Smooth muscle cell of the pulmonary artery (primary cell): ENCODE measurements at places on chromosomes 5 and 9. TPM values are rescaled to one million over a fixed set of nuclear protein-coding genes. Genes with fewer than 3 reads are reported as not detected.

Gene TRAF2
- 14.4 and 18.5 TPM in 2 replicates for total RNA-seq

Gene SHOC1
- under 0.01 TPM in 1 of 2 replicates, not detected in the other for total RNA-seq

Gene DDX4
- not detected in 2 replicates for total RNA-seq

Gene TAF1L
- total RNA-seq: under 0.01 TPM in 1 of 2 replicates, not detected in the other

Gene SLC6A3
- total RNA-seq: not detected in 2 replicates

Gene ELOVL7
- 0.07 TPM in 1 of 2 replicates, not detected in the other for total RNA-seq

Gene CDC25C
- total RNA-seq: 0.69 and 1.8 TPM in 2 replicates

Gene DNM1
- total RNA-seq: 1.9 and 5.8 TPM in 2 replicates

Gene ADAMTS6
- total RNA-seq: 85.0 and 90.7 TPM in 2 replicates

Gene FAM114A2
- 37.3 and 39.9 TPM in 2 replicates for total RNA-seq

Gene GRK6
- 14.5 and 19.7 TPM in 2 replicates for total RNA-seq

Gene ZFYVE16
- total RNA-seq: 26.7 and 39.7 TPM in 2 replicates

Gene ZNF300
- 3.3 and 3.9 TPM in 2 replicates for total RNA-seq

Gene TNC
- 364 and 368 TPM in 2 replicates for total RNA-seq

Gene CCDC171
- 2.2 and 2.4 TPM in 2 replicates for total RNA-seq

Gene NUTM2F
- total RNA-seq: not detected in 2 replicates

Gene MRPL36
- total RNA-seq: 32.0 and 42.7 TPM in 2 replicates

Gene RALGPS1
- total RNA-seq: 2.7 TPM in 2 replicates

Gene SPINK6
- total RNA-seq: not detected in 2 replicates

Gene FOXD1
- 6.8 and 12.7 TPM in 2 replicates for total RNA-seq

Gene ADGRD2
- total RNA-seq: not detected in 2 replicates

Gene SPATA31A3
- not detected in 2 replicates for total RNA-seq

Gene SOX30
- total RNA-seq: not detected in 2 replicates

Gene PRDM9
- total RNA-seq: not detected in 2 replicates

Gene MEF2C
- 19.5 and 36.2 TPM in 2 replicates for total RNA-seq

Gene ACTBL2
- total RNA-seq: 0.03 TPM in 1 of 2 replicates, not detected in the other

Gene TCF7
- total RNA-seq: 0.40 and 0.98 TPM in 2 replicates

Gene UIMC1
- 20.8 and 22.7 TPM in 2 replicates for total RNA-seq

Gene MUSK
- total RNA-seq: 0.10 and 0.20 TPM in 2 replicates

Gene SETX
- total RNA-seq: 57.8 and 77.6 TPM in 2 replicates
